ENCODE measurements at places on chromosomes 16 and 17.

- no peak for DNase-seq
Measured at GRCh38 chr17:78259192-78259554, 27.7 kb downstream of the TMEM235 start.

DNA sequence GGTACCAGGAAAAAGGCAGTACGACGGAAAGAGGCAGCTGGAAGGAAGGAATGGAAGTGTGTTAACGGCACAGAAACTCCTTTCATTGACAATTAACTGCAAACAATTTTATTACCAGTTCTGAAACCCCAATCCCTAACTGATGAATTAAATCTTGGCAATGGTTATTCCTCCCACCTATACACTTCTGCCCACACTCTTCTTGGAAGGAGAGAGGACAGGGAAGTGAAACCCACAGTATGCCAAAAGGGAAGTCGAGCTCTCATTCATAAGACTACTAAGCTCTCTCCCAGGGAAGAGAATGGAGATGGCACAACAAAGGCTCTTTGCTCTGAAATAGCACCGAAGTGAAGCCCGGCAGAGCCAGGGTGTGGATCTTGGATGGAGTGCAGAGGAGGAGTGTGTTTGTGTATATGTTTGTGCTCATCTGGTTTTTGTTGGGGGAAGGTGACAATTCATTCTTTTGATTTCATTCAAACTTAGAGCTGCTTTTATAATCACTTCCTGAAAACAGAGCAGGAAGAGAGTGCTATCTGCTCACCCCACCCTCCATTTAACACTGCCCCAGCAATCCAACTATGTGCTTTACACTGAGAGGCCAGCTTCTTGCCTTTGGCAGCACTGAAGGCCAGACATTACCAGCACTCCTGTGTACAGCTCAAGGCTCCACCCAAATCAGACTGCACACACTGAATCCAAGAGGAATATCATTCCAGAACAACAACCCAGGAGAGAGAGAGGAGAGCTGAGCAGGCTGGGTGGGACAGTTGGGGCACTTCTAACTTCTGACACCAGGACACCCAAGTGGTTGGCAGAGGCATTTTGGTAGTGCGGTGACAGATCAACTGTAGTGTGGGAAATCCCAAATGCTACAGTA lies 68.7 kb downstream of the HIC1 start:
- no peak for DNase-seq

GRCh38 chr16:27475561-27475960 lies 73.6 kb downstream of the IL21R start:
- no peak for DNase-seq

DNA sequence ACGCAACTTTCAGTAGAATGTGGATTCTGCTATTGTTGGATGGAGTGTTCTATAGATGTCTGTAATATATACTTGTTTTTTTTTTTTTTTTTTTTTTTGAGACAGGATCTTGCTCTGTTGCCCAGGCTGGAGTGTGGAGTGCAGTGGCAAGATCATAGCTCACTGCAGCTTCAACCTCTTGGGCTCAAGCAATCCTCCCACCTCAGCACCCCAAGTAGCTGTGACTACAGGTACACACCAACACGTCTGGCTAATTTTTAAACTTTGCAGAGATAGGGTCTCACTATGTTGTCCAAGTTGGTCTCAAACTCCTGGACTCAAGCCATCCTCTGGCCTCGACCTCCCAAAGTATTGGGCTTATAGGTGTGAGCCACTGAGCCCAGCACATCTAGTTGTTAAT lies 27.2 kb upstream of the CCL22 start:
- DNase-seq = no peak

DNA sequence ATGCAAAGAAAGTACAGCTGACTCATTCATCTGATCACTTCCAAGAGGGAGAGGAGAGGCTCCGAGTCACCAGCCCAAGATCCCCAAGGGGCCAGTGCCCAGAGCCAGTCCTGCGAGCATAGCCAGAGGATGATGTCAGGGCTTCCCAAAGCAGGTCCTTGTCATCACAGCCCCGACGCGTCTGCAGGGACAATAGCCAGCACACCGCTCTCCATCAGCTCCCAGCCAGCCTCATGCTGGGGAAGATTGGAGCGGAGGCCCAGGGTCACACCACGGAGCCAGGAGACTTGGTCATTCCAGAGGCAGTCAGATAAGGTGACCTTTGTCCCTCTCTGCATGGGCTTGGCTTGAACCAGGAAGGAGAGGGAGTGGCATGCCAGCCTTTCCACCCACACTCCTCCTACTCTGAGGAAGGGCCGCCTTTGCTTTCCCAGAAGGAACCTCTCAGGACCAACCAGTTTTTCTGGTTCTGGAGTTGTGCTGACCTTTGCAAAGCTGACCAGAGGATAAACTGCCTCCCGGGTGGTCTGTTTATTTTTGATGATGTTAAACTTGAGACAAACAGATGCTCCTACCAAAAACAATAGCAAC lies 58.3 kb upstream of the ARHGAP44 start:
- no peak for DNase-seq

- DNase-seq = no peak
Measured at GRCh38 chr17:74185571-74186185, 17.8 kb upstream of the RPL38 start.

- DNase-seq = no peak
Measured at GRCh38 chr17:79320331-79320730, 245.7 kb downstream of the ENGASE start.

Measured in head of caudate nucleus (tissue), 42 donors.